ELR (cell line): ENCODE measurements at places on chromosomes 7 and 10.

DNA sequence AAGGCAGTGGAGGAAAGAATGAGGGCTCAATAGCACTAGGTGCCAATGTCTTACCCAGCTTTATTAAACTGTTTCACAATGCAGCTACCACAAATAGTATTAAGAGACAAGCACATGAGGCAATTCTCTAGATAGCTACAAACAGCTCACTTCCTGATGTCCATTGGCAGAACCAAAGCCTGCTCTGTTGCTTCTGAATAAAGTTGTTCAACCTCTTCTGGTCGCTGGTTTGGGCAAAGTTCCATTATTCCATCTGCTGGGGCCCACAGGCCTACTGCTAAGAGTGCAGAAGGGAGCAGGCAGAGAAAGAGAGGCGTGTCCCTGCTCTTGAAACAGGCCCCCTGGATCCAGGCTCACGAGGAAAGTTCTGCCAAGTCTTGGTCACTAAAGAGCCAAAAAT lies 173.9 kb downstream of the ZNF438 start:
- DNase-seq, result no peak

DNA sequence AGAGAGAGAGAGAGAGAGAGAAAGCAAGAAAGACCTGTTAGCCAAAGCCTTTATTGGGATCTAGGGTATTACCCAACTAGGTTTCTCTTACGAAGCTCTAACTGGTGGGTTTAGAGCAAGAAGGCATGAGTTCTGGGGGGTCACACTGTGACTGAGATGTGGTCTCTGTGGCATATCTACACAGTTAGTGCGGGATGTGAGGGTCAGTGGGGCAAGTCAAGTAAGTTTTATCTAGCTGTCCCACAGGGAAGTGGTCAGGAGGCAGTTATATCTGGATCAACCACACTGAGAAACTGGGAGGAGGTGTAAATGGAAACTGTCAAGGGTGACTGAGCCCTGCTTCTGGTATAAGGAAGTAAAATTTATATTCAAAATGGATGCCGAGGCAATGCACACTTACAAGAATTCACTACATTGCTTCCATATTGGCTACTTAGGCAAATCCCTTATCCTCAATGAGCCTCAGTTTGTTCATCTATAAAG lies 331.6 kb upstream of the HPS1 start:
- DNase-seq, result no peak

- DNase-seq, result no peak
These were observed 294.2 kb downstream of the GRID1 start for GRCh38 chr10:86072413-86072812.

- DNase-seq, result no peak
These were observed 45.5 kb downstream of the SLIT1 start for GRCh38 chr10:97140049-97140846.

- DNase-seq, result no peak
These were observed 40.0 kb upstream of the AGBL3 start for GRCh38 chr7:134946260-134946659.

GRCh38 chr7:26454180-26454579 lies 162.5 kb downstream of the SNX10 start:
- DNase-seq, result peak; percentile 17

DNA sequence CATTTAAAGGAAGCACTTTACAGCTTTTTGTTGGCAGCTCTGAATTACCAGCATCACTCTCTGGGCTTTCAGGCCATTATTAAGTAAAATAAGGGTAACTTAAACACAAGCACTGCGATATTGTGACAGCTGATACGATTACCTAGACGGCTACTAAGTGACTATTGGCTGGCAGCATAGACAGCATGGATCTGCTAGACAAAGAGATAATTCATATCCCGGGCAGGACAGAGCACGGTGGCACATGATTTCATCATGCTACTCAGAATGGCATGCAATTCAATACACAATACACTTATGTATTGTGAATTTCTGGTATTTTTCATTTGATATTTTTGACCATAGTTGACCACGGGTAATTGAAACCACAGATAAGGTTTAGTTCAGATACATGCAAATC lies 522.0 kb upstream of the LRRN3 start:
- no peak for DNase-seq

DNA sequence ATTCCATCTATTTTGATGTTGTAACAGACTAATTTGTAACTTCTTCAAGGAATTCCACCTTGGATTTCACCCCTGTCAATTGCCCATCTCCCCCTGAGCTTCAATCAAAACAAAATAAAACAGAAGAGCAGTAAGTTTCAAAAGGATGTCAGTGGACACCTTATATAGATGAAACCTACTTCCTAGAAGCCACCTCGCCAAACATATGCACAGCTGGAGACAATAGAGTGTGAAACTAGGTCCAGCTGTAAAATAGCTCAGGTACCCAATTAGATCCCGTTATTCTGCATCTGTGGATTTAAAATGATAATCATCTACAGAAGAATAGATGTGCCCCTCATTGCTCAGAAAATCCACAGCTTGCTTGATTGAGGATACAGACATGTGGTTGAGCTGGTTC lies 598.6 kb downstream of the SH2D4B start:
- DNase-seq, result no peak

DNA sequence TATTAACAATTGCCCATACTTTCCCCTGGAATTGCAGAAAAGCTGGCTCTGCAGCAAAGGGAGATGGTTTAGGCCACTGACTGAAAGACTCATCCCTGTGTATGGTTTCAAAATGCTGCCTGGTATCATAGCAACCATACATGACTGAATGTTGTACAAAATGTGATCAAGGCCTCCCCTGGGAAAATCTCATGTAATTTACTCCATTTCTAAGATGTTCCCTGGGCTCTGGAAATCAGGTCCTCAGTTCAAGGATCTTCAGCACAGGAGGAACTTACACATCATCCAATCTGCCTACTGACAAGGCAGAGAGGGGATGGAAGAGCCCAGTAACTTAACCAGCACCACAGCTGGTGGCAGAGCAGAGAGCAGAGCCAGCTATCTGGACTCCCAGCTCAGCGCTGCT lies 111.8 kb downstream of the JAZF1 start:
- DNase-seq, result peak; percentile 54

- no peak for DNase-seq
These were observed 1094.0 kb upstream of the LRRN3 start for GRCh38 chr7:109996927-109997326.

GRCh38 chr7:66886152-66886551 lies 34.9 kb upstream of the TMEM248 start:
- no peak for DNase-seq

- no peak for DNase-seq
These were observed 210.3 kb downstream of the ACTR3B start for GRCh38 chr7:152969839-152970238.

- no peak for DNase-seq
These were observed 198.0 kb upstream of the MKI67 start for GRCh38 chr10:128324058-128324827.

GRCh38 chr7:42726066-42726785 lies 185.6 kb downstream of the C7orf25 start:
- DNase-seq, result no peak

- DNase-seq, result no peak
These were observed 48.6 kb downstream of the GDI2 start for GRCh38 chr10:5764422-5765297.

- no peak for DNase-seq
These were observed 77.7 kb downstream of the CLEC2L start for GRCh38 chr7:139601176-139601575.

DNA sequence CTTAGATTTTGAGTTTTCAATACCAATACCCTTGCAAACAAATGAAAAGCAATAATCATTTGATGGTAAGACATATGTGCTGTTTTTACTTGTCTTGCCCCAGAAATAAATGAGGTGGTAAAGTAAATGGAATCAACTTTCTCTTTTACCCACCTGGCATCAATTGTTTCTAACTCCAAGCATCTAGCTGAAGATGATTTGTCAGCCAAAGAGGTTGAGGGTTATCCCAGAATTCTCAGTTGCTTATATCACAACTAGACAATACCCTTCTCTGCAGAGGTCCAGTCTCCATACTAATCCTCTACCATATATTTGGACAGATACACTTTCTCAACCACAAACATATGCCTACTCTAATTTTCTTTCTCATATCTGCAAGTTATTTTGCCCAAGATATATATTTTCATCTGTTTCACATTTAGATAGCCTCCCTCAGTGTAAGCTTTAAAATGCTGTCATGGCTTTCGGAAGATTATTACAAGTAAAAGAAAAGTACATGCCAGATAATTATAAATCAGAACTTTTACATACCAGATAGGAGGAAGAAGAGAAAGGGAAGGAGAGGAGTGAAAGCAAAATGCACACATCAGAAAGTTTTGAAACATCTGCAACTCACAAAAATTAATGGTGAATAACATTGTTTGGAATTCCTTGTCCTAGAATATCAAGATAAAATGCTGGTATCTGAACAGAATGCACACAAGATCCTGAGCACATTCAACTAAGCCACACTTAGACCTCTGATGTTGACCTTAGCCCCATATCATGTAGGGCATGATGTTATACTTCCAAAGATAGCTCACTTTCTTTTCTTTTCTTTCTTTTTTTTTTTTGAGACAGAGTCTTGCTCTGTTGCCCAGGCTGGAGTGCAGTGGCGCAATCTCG lies 146.6 kb downstream of the REEP3 start:
- no peak for DNase-seq
